NCI-H146 (cell line): ENCODE measurements at places on chromosomes 13 and 19.
A peak's percentile ranks its signal among the peaks of the same experiment; 100 is the strongest.

- no peak for DNase-seq
These were observed 1.7 kb downstream of the ZNF160 start for GRCh38 chr19:53101518-53101917.

DNA sequence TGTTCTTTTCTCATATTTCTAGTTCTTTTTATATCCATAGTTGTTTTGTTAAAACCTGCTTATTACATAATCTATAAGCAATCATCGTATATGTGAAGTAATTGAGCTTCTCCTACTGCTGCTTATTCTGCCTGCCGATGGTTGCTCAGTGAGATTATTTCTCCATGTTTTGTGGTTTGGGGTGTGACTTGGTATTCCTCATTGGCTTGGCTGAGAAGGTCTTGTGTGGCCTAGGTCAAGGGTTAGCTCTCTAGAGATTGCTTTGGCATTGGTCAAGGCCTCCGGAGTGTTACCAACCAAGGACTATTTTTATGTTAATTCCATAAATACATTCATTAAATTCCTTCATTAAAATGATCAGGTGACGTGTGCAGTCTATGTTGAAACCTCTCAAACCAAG is 302.8 kb downstream of the MYO16 start:
- no peak for DNase-seq

GRCh38 chr13:45752510-45752909 is 50.4 kb downstream of the CBY2 start:
- no peak for DNase-seq

- DNase-seq: peak; percentile 23
These were observed 32.8 kb downstream of the ZSWIM9 start for GRCh38 chr19:48203222-48203793.

GRCh38 chr19:2034729-2035589 is 16.1 kb downstream of the MKNK2 start:
- peak; percentile 22 for DNase-seq

DNA sequence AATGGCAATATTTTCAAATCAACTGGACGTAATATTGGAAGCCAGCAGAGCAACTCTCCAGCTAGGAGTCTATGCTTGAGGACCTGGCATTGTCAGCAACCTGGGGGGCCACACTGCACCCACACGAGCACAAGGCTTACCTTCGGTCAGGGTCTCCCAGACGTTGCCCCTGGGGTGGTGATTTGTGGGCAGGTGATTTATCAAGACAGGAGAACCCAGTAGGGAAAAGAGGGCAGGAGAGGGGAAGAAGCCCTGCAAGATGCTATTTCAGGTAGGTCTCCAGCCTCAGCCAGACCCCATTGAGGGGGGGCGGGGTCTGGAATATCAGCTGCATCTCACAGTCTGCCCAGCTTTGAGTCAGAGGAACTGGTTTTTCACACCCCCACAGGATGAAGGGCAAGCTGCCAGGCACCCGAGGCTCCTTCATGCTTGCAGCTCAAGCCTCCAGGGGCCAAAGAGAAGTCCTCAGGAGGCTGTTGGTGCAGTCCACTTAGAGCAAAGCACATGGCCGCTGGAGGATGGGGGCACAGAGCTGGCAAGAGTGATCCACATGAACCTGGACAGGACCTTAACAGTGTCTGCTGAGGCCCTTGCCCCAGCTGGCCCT is 80.9 kb upstream of the UQCRFS1 start:
- no peak for DNase-seq

DNA sequence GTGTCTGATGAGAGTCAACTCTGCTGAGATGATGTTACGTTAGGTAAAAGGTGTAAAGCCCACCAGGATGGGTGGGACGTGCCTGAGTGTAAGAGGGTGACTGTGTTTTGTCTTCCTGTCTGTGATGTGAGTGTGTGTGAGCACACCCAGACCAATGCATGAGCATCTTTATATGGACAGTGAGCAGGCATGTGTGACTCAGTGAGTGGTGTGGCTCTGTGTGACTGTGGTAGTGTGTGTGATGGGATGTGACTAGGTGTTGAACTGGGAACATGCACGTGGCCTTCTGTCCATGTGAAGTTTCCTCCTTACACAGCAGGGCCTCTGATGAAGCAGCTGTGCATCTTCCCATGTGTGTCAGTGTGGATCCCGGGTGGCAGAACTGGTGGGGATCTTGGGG is 17.8 kb upstream of the LGALS16 start:
- DNase-seq: no peak

DNA sequence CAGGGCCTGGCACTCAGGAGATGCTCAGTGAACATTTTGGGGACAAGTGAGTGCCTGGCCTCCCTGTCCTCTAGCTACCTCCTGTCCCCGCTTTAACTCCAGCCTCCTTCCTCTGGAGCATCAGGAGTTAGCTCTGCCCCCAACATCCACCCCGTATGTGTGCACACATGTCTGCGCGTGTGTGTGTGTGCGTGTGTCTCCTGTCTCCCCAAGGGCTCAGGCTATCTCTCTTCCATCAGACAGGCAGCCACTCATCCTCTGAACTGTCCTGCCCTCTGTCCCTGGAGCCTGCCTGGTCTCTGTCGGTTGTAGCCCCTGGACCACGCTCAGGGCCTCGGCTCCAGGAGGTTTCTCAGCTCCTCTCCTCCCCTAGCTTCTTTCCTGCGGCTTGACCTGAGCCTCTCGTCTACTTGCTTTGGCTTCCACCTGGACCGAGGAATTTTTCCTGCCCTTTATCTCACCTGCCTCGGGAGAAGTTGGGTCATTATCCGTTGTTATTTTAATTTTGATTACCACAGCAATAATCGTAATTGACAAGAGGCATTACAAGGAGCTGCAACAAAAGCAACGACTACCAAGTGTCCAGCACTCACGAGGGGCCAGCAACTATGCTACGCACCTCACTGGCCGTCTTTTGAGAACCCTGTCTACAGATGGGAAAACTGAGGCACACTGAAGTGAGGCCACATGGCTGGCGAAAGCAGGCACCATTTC is 32.0 kb upstream of the ASF1B start:
- no peak for DNase-seq

- DNase-seq: no peak
These were observed 23.3 kb downstream of the LAMP1 start for GRCh38 chr13:113320226-113320875.

- DNase-seq: no peak
These were observed 3.0 kb downstream of the MZF1 start for GRCh38 chr19:58569943-58570670.

- DNase-seq: peak; percentile 37
These were observed 349.1 kb downstream of the LIG4 start for GRCh38 chr13:107866032-107866940.

GRCh38 chr13:80408270-80408669 is 67.3 kb upstream of the SPRY2 start:
- DNase-seq: peak; percentile 46

DNA sequence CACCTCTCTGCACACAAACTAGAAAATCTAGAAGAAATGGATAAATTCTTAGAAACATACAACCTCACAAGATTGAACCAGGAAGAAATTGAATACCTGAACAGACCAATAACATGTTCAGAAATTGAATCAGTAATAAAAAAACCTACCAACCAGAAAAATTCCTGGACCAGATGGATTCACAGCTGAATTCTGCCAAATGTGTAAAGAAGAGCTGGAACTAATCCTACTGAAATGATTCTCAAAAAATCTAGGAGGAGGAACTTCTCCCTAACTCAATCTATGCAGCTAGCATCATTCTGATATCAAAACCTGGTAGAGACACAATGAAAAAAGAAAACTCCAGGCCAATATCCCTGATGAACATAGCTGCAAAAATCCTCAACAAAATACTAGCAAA is 166.7 kb downstream of the RGCC start:
- no peak for DNase-seq

- peak; percentile 69 for DNase-seq
These were observed 28.9 kb downstream of the AP2S1 start for GRCh38 chr19:46821512-46822409.

- DNase-seq: no peak
These were observed 42.2 kb downstream of the GATAD2A start for GRCh38 chr19:19447536-19448237.

DNA sequence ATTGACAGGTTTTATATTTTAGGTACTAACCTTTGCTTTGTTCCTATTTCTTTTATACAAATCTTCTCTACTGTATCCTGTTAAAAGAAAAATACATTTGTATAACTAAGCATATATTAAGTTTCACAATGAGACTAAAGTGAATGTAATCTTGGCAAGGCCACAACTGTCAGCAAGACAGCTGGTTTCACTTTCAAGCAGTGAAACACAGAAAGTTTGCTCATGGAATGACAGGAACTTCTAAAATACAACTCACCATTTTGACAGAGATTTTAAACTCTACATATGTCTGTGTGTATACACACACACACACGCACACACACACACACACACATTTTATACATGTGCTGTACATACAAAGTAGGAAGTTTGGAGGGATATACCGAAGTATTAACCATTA is 53.3 kb downstream of the PARP4 start:
- no peak for DNase-seq

DNA sequence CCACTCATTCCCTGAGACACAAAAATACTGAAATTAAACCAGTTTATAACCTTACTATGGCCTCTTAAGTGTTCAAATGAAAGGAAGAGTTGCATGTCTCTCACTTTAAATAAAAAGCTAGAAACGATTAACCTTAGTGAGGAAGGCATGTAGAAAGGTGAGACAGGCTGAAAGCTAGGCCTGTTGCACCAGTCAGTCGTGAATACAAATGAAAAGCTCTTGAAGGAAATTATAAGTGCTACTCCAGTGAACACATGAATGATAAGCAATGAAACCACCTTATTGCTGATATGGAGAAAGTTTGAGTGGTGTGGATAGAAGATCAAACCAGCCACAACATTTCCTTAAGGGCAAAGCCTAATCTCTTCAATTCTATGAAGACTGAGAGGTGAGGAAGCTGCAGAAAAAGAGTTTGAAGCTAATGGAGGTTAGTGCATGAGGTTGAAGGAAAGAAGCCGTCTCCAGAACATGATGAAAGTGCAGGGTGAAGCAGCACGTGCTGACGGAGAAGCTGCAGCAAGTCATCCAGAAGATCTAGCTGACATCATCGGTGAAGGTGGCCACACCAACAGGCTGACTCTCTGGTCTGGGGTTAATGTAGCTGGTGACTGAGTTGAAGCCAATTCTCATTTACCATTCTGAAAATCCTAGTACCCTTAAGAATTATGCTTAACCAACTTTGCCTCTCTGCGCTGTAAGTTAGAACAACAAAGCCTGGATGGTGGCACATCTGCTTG is 94.5 kb upstream of the TEX29 start:
- no peak for DNase-seq

GRCh38 chr13:39410096-39410901 is 192.7 kb downstream of the LHFPL6 start:
- no peak for DNase-seq

GRCh38 chr19:49425922-49426592 is 869 bp downstream of the GFY start:
- DNase-seq: peak; percentile 65

DNA sequence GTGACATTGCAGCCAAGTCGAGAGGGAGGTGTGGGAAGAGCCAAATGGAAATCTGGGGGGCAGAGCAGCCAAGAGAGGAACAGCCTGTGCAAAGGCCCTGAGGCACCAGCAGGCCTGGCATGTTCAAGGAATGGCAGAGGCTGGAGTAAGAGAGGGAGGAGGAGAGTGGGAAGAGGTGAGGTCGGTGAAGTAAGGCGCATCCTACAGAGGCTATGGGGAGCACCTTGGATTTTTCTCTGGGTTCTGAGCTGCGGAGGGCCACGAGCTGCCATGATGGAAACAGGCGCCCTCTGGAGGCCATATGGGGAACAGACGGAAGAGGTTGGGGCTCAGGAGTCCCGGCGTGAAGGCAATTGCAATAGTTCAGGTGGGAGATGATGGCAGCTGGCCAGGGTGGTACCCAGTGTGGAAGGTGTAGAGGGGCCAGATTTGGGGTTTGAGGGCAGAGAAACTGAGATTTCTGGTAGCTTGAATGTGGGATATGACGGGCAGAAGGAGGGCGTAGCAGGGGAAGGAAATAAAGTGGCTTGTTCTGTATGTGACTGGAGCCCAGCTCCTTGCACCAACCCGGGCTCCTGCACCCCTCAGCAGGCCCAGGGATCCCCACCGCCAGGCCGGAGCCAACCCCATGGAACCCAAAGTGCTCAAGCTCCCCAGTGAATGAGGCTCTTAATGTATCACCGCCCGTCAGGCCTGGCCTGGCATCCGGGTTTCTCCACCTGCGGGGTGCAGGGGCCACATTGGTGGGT is 20.5 kb upstream of the STRN4 start:
- peak; percentile 64 for DNase-seq

DNA sequence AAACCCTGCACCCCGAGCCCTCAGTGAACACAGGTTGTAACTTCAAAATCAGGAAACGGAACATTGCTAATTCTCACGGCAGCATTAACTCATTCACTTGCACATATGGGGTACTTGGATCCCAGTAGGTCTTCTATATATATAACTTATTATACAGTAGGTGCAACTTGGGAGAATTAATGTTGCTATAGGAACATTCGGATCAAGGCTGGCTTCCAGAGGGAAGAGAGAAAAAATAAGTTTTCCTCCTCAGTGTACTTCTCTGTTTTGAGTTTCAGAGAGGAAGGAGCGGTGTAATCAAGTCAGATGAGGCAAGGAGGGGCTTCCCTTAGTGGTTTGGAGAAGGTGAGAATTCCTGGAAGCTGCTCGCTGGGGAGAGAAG is 90.9 kb upstream of the ZNF507 start:
- no peak for DNase-seq

GRCh38 chr13:32125751-32126150 is 94.2 kb downstream of the FRY start:
- DNase-seq: no peak

GRCh38 chr13:91574766-91575165 is 176.3 kb downstream of the GPC5 start:
- DNase-seq: no peak

DNA sequence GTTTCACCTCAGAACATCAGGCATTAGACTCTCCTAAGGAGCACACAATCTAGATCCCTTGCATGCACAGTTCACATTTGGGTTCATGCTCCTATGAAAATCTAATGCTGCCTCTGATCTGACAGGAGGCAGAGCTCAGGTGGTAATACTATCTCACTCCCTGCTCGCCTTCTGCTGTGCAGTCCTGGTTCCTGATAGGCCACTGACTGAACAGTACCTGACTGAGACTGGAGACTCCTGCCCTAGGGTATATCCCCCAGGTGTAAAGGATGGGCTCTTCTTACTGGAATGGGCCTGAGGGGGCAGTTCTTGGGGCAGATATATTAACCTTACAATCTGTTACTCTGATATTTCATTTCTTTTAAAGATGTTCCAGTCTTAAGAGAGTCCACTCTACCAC is 6.3 kb downstream of the OBI1 start:
- no peak for DNase-seq

- DNase-seq: no peak
These were observed 6.8 kb upstream of the ZNF561 start for GRCh38 chr19:9627856-9628255.

DNA sequence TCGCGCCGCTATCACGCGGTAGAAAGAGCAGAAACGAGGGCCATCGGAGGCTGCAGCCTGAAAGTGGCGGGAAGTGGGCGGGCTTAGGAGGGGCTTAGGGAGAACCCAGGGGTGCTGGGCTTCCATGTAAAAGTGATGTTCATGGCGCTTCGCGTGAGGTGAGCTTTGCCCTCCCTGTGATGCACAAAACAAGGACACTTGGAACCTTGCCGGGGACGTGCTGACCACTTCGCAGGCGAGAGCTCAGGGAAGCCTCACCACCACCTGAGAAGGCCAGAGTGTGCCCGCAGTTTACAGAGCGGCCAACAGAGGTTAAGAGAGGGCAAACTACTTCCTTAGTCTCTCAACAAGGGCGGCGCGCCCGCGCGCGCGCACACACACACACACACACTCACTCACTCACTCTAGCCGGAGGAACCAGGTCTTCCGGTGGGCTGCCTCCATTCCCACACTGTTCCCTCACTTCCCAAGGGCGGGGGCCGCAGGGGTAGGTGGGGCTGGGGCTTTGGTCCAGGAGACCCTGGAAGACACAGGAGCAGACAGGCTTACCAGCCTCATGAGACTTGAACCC is 651 bp downstream of the GAPDHS start:
- peak; percentile 24 for DNase-seq
